Naive thymus-derived CD8-positive, alpha-beta T cell (primary cell): ENCODE measurements at places on chromosomes 13 and 19.
A peak's percentile ranks its signal among the peaks of the same experiment; 100 is the strongest.

DNA sequence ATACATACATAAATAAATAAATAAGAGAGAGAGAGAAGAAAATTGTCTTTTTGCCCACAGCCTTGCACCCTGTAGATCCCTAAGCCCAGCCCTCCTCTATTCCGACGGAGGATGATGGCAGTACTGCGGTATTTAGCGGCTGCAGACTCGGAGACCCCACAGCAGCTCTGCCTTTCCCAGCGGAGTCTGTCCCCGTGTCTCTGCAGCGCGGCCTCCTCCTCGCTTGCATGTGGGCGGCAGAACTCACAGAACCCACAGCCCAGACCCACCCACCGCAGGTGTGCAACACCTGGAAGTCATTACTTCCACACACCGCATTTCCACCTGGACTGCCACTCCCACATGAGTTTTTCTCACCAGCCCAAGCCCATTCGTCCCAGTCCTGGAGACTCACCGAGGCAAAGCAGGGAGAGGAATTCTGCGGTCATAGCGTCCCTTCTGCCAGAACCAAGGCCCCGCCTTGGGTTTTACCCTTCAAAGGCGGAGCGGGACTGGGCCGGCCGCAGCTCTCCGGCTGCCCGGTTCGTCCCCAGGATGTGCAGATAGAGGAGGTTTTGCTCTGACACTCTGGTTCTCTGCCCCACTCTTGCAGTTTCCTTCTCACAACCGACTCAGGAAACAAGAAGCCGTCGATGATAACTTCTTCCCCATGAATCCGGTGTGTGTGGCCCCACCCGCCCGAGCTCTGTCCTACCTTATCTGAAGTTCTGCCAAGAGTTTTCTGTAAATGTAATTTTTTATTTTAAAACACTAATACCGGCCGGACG, at the start of gene VSTM1:
TSS of gene VSTM1 (minus strand) at position 548 of the 767 bp plus-strand sequence. CDS start at position 428, 120 bp downstream.
- DNase-seq: no peak

DNA sequence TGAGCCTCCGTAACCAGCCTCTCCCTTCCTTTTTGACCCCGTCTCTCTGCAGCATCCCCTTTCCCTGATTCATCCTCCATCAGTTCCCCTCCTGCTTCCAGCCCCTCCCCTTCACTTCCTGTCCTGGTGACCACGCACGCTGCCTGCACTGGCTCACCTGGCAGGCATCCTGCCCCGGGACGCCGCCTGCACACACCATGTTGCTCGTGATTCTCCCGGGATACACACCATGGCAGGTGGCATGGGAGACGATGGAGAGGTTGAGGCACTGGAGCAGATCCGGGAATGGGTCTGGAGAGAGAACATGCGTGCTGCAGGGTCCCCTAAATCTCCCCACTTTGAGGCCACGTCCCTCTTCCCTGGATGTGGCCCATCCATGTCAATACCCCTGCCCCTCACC, 4.2 kb downstream of the KLK12 start:
- DNase-seq: no peak

GRCh38 chr19:51156710-51157109, 14.6 kb downstream of the SIGLEC7 start:
- DNase-seq: no peak

DNA sequence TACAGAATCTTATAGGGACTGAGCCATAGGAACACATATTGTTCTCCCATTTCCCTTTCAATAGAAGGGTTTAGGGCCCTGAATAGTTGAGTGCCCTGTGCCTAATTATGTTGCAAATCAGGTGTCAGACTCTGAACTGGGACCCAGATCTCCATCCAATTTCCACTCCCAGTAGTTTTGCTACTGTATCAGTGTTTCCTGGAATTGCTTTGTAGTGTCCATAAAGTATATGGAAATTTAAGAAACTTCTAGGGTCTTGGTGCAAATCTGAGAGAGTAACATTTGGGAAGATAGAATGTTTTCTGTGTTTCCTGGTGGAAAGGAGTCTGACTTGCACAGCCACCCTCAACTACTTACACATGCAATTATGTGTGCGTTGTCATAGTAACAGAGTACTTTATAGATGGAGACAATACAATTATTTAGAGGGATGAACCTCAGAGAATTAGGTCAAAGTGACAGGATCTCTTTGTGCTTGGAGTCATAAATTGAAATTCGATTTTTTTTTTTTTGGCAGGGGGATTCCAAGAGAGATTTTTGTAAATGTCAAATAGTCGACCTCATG, 646 bp upstream of the SLC10A2 start:
- DNase-seq: no peak

GRCh38 chr13:65593298-65593874, 1636.8 kb downstream of the PCDH9 start:
- no peak for DNase-seq

DNA sequence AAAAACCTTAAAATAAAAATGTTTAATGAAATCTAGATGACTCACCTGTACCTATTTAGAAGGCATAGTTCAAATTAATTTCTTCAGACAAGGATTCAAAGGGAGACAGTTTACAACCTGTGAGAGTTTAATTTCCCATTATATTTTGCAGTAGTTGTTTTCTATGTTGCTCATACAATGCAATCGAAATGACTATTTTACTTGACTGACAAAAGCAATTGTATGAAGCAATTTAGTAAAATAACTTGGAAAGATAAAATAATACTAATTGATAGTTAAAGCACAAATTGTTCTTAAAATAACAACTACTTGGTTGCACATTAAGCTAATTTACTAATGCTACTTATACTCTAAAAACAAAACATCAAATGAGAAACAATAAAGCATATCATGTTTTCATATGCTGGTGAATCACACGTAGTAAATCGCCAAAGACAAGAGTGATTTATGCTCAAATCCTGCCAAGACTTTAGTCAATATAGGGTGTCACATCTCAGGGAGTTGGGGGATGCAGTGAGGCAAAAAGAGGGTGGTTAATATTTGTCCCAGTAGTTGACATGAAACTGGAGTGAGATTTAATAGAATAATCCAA, 6.4 kb downstream of the DACH1 start:
- no peak for DNase-seq

GRCh38 chr13:85828094-85828684, 29.0 kb upstream of the SLITRK6 start:
- DNase-seq: no peak

- DNase-seq: no peak
Measured at GRCh38 chr19:32404213-32404932, 1.2 kb upstream of the DPY19L3 start.

DNA sequence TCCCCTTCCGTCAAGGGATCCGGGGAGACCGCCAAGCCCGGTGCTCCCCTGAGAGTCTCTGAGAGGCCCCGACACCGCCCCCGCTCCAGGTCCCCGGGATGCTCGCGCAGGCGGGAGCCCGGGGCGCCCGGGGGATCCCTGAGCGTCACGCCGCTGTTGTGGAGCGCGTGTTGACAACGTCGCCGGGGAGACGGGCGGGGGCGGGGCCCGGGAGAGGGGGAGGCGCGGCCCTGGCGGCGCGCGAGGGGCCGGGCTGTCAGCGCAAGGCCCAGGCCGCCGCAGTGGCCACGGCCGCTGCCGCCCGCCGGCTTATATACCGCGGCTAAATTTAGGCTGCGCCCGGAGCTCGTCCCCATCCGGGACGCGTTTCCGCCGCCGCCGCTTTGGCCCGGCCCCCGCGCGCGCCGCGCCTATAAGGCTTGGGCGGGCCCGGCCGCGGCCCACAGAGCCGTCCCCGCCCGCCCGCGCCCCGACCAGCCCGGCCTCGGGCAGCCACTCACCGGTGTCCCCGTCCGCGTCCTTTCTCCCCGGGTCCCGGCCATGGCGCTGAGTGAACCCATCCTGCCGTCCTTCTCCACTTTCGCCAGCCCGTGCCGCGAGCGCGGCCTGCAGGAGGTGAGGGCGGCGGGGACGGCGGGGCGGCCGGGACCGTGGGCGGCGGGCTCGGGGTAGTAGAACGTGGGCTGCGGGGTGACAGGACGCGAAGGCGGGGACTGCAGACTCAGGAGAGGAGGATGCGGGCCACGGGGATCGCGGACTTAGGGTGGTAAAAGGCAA, at the start of gene KLF2:
TSS of gene KLF2 (plus strand) at position 443 of the 777 bp plus-strand sequence. CDS start at position 541, 98 bp downstream.
- peak; percentile 96 for DNase-seq

DNA sequence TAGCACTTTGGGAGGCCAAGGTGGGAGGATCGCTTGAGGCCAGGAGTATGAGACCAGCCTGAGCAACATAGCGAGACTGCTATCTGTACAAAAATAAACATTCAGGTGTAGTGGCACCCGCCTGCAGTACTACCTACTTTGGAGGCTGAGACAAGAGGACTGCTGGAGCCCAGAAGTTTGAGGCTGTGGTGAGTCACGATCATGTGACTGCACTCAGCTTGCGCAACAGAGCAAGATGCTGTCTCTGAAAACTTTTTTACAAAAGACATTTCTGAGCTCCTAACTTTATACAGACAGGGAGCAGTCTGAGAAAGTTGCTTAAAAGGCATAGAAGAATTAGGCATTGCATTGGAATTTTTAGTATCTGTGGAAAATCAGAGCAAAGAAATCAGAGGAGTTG, 10.4 kb upstream of the TBC1D4 start:
- DNase-seq: no peak

GRCh38 chr19:2337329-2337707, 8.8 kb downstream of the SPPL2B start:
- no peak for DNase-seq

GRCh38 chr19:16041299-16041990, 34.9 kb upstream of the TPM4 start:
- DNase-seq: peak; percentile 57

DNA sequence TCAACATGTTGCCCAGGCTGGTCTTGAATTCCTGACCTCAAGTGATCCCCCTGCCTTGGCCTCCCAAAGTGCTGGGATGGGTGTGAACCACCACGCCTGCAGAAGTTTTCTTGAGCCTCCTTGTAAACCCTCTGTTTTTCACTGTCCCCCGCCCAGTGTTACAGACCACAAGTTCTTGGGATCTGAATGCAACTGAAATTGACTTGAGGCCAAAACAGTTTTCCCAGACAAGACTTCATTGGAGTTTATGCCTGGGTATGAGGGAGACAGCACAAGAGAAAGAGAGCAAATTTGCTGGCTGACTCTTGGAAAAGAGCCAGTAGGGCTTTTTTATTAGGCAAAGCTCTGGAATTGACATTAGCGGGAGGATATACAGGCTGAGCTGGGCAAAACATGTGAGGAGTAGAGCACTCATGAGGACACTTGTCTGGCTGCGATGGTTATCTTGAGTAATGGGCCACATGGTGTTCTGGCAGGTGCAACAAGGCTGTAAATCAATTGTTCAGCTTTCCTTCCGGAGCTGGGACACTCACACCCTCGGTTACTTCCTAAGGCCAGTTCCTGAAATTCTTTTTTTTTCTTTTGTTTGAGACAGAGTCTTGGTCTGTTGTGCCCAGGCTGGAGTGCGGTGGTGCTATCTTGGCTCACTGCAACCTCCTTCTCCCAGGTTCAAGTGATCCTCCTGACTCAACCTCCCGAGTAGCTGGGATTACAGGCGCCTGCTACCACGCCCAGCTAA, 12.7 kb upstream of the HNRNPL start:
- DNase-seq: no peak

DNA sequence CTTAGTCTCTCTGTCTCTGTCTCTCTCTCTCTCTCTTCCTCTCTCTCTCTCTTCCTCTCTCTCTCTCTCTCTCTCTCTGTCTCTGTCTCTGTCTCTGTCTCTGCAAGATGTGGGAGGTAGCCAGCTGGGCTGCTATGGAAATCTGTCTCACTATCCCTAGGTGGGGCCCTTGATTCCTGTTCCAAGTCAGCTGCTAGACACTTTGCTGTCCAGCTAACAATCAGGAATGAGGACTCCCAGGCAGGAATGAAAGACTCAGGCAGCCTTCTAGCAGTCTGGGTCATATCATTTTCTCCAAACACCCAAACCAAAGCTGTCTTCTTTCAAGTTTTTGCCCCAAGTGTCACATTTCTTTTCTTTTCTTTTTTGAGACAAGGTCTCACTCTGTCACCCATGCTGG, 23.2 kb downstream of the CATSPERD start:
- no peak for DNase-seq

DNA sequence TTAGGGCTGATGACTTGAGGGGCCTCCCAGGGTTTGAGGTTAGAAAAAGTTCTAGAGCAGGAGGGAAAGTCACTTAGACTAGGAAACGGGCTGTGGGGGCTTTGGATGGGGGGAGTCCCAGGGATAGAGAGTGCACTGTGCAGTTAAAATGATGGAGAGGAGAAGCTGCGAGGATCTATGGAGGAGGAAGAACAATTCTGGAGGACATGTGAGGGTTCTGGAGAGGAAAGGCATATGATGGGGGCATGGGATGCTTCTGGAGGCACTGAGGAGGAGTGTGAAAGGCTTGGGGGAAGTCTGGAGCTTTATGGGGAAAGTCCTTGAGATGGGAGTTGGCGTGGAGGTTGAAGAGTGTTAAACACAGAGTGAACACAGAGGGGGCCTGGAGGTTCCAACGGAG, 2.2 kb downstream of the KCNC3 start:
- DNase-seq: no peak

DNA sequence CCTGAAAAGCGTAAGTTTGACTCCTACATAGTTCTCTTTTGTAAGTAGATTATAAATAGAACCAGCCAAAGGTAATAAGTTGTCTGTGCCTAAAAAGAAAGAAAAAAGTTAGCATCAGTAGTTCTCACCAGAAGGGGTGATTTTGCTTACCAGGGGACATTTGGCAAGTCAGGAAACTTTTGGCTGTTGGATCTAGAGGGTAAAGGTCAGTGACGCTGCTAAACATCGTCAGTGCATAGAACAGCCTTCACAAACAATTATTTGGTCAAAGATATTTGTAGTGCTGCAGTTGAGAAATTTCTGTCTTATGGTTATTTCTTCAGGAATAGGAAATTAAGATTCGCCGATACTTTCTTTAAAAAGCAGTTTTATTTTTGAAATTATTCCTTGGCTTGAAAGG, 2.0 kb downstream of the USPL1 start:
- no peak for DNase-seq

DNA sequence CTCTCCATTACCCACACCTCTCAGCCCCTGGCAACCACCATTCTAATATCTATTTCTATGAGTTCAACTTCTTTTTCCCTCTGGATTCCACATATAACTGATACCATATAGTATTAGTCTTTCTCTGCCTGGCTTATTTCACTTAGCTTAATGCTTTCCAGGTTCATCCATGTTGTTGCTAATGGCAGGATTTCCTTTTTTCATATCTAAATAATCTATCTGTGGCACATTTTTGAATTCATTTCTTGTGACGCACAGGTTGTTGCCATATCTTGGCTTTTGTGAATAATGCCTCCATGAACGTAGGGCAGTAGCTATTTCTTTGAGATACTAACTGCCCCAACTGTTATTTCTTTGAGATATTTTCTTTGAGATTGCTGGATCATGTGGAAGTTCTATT, 235.6 kb downstream of the SPRY2 start:
- no peak for DNase-seq
